ENCODE measurements at places on chromosomes 5 and 9. TPM values are rescaled to one million over a fixed set of nuclear protein-coding genes. Genes with fewer than 3 reads are reported as not detected.

Gene PTGR1
- total RNA-seq, result 75.4 TPM

- H3K4me3 ChIP-seq, result peak overlapping the region; percentile 32
- no peaks in the 10 kb centered on the region for H3K27me3 ChIP-seq
- no peak for DNase-seq
- peaks cover 60% of the 10 kb centered on the region for H3K36me3 ChIP-seq
Observed at GRCh38 chr9:95018099-95018936, 291.8 kb downstream of the AOPEP start.

GRCh38 chr5:31556461-31556860 is 24.4 kb downstream of the C5orf22 start:
- no peak for DNase-seq
- no peaks in the 10 kb centered on the region for H3K4me1 ChIP-seq
- peaks cover 30% of the 10 kb centered on the region for H3K36me3 ChIP-seq
- no peak overlapping the region for H3K27ac ChIP-seq
- no peak overlapping the region for H3K4me3 ChIP-seq

DNA sequence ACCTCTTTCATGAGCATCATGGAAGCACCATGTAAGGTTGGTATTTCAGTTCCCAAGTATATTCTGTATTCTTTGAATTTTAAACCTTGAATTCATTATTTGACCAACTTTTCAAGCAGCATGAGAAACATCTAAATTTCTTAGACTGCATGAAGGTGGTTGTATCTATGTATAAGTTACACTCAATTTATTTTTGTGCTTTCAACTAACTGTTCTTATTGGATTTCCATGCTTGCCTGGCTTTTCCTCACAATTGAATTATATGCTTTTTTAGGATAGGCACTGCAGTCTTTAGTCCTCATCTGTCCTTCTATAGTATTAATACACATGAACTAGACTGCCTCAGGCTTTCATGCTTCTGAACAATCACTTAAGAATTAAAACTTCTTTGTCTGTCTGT is 134.0 kb downstream of the CEP120 start:
- H3K36me3 ChIP-seq, result no peaks in the 10 kb centered on the region
- no peak overlapping the region for H3K4me3 ChIP-seq
- H3K27ac ChIP-seq, result no peak overlapping the region
- H3K27me3 ChIP-seq, result peaks cover 38% of the 10 kb centered on the region
- no peak for DNase-seq

GRCh38 chr9:124191691-124192395 is 65.9 kb upstream of the NEK6 start:
- no peaks in the 10 kb centered on the region for H3K4me1 ChIP-seq
- peak; percentile 37 for DNase-seq
- H3K27ac ChIP-seq, result no peak overlapping the region
- H3K36me3 ChIP-seq, result no peaks in the 10 kb centered on the region
- peaks cover 46% of the 10 kb centered on the region for H3K27me3 ChIP-seq
- H3K4me3 ChIP-seq, result no peak overlapping the region

Gene FAM13B
- total RNA-seq, result 39.6 TPM

- no peak overlapping the region for H3K27ac ChIP-seq
- no peak overlapping the region for H3K4me3 ChIP-seq
- peaks cover 39% of the 10 kb centered on the region for H3K4me1 ChIP-seq
- no peaks in the 10 kb centered on the region for H3K27me3 ChIP-seq
- H3K36me3 ChIP-seq, result peaks cover 38% of the 10 kb centered on the region
- DNase-seq, result no peak
Observed at GRCh38 chr5:57181154-57181553, 7.3 kb downstream of the GPBP1 start.

Gene KIF27
- total RNA-seq, result 13.3 TPM

DNA sequence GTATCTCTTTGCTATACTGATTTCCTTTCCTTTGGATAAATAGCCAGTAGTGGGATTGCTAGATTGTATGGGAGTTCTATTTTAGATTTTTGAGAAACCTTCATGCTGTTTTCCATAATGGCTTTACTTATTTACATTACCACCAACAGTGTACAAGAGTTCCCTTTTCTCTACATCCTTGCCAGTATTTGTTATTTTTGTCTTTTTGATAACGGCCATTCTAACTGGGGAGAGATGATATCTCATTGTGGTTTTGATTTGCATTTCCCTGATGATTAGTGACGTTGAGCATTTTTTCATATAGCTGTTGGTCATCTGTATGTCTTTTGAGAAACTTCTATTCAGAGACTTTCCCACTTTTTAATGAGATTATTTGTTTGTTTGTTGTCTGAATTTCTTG is 25.8 kb downstream of the NADK2 start:
- no peak overlapping the region for H3K4me3 ChIP-seq
- no peaks in the 10 kb centered on the region for H3K4me1 ChIP-seq
- no peak for DNase-seq
- H3K36me3 ChIP-seq, result peaks cover 21% of the 10 kb centered on the region
- no peak overlapping the region for H3K27ac ChIP-seq
- no peaks in the 10 kb centered on the region for H3K27me3 ChIP-seq

GRCh38 chr9:103003689-103004088 is 8.6 kb downstream of the CYLC2 start:
- no peaks in the 10 kb centered on the region for H3K4me1 ChIP-seq
- H3K27me3 ChIP-seq, result no peaks in the 10 kb centered on the region
- DNase-seq, result no peak
- no peaks in the 10 kb centered on the region for H3K36me3 ChIP-seq

GRCh38 chr9:109975574-109976295 is 195.7 kb downstream of the PALM2AKAP2 start:
- H3K4me3 ChIP-seq, result no peak overlapping the region
- no peak overlapping the region for H3K27ac ChIP-seq
- peaks cover 3% of the 10 kb centered on the region for H3K36me3 ChIP-seq
- H3K27me3 ChIP-seq, result no peaks in the 10 kb centered on the region
- no peak for DNase-seq

Gene SPATA31A3
- not detected for total RNA-seq

Gene NRG2
- 1.4 TPM for total RNA-seq

DNA sequence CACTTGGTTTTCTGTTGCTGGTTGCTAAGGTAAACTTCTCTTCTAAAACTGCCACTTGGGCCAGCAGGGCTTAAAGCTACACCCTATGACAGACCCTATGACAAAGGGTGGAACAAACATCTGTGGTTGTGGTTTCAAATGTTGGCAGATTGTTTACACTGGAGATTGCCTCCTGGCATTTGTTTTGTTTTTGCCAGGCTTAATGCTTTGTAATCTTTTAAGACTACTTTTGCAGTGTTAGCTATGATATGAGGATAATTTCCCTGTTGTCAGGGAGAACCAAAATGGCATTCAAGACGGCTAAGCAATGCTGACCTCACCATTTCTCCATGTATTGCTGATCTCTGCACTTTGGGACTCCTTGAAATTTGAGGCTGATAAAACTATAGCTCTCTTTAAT is 50.3 kb downstream of the MAMDC2 start:
- DNase-seq, result no peak
- no peak overlapping the region for H3K4me3 ChIP-seq
- H3K27ac ChIP-seq, result peak overlapping the region; percentile 26
- no peaks in the 10 kb centered on the region for H3K4me1 ChIP-seq

DNA sequence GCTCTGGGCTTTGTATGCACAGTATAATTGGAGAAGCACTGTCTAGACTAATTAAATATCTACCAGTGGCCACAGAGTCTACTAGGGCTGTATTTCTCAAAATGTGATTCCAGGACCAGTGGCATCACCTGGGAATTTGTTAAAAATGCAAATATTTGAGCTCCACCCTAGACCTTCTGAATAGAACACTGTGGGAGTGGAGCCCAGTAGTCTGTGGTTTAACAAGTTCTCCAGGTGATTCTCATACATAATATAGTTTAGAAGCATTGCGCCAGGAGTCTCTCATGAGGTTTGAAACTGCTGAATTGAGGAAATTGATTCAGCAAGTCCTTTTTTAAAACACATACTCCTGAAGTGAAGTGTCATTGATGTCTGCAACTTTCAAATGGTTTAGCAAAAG is 74.7 kb downstream of the FCHO2 start:
- DNase-seq, result no peak
- H3K36me3 ChIP-seq, result peaks cover 14% of the 10 kb centered on the region
- H3K4me1 ChIP-seq, result peaks cover 14% of the 10 kb centered on the region
- H3K27me3 ChIP-seq, result no peaks in the 10 kb centered on the region

GRCh38 chr5:81242906-81243436 is 9.8 kb downstream of the CKMT2 start:
- peaks cover 8% of the 10 kb centered on the region for H3K36me3 ChIP-seq
- H3K27ac ChIP-seq, result no peak overlapping the region
- H3K27me3 ChIP-seq, result no peaks in the 10 kb centered on the region

GRCh38 chr5:123937230-123937629 is 425.3 kb downstream of the CSNK1G3 start:
- H3K27me3 ChIP-seq, result no peaks in the 10 kb centered on the region
- no peaks in the 10 kb centered on the region for H3K4me1 ChIP-seq

DNA sequence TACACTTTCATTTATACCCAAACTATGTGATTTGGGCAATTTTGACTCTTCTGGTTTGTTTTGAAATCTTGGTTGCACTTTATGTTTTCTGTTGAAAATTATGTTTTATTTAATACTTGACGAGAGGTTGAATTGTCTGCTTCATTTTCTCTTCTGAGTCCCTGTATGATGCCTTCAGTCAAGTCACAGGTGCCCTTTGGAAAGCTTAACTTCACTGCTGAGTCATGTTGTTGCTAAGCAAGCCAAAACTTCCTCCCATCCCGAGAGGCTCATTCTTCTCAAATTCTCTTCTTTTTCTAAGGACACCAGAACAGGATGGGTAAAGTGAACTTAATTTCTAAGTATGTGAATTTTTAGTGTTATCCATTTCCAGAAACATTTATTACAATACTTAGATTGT is 455.3 kb upstream of the PTGER4 start:
- no peak for DNase-seq
- no peaks in the 10 kb centered on the region for H3K4me1 ChIP-seq
- H3K27me3 ChIP-seq, result no peaks in the 10 kb centered on the region
- H3K27ac ChIP-seq, result no peak overlapping the region
- H3K36me3 ChIP-seq, result no peaks in the 10 kb centered on the region

Gene SPRY4
- 16.1 TPM for total RNA-seq

DNA sequence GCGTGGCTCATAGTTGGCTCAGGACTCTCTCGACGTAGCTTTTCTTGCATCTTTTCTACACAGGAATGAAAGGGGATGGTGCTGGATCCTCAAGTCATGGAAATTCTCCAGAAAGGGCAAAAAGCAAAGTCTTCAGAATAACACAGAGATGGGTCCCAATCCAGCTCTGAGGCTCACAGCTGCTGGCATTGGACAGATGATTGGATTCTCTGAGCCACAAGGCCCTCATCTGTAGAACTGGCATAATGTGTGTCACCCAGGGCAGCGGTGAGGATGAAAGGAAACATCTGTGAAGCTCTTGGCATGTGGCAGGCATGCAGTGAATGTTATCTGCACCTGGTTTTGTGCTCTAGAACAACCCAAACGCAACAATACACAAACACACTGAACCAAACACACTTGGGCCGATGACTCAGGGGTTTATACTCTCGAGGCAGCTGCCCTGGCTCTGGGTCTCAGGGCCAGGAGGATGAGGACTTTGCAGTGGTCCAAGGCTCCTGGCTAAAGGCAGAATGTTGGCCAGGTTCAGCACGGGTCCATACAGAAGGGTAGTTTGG is 64.0 kb upstream of the UBTD2 start:
- DNase-seq, result no peak
- no peaks in the 10 kb centered on the region for H3K4me1 ChIP-seq
- H3K27ac ChIP-seq, result no peak overlapping the region
- H3K36me3 ChIP-seq, result peaks cover 37% of the 10 kb centered on the region
- H3K27me3 ChIP-seq, result no peaks in the 10 kb centered on the region

DNA sequence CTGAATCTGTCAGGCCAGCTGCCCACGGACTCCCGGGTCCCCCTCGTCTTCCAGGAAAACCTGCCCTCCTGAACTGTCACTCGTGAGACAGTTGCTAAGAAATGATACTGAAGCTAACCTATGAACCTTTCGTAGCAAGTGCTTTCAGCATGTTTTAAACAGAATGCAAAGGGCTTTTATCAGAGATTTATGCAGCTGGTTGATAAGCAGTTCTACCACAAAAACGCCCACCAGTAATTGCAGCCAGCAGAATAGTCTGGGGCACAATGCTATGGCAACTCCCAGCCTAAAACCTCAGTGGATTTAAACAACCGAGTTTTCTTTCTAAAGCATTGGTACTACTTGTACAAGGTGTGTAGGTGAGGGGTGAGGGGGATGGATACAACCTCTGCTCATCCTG is 97.5 kb downstream of the IRX2 start:
- no peak overlapping the region for H3K27ac ChIP-seq
- H3K27me3 ChIP-seq, result peaks cover 54% of the 10 kb centered on the region
- no peaks in the 10 kb centered on the region for H3K36me3 ChIP-seq

DNA sequence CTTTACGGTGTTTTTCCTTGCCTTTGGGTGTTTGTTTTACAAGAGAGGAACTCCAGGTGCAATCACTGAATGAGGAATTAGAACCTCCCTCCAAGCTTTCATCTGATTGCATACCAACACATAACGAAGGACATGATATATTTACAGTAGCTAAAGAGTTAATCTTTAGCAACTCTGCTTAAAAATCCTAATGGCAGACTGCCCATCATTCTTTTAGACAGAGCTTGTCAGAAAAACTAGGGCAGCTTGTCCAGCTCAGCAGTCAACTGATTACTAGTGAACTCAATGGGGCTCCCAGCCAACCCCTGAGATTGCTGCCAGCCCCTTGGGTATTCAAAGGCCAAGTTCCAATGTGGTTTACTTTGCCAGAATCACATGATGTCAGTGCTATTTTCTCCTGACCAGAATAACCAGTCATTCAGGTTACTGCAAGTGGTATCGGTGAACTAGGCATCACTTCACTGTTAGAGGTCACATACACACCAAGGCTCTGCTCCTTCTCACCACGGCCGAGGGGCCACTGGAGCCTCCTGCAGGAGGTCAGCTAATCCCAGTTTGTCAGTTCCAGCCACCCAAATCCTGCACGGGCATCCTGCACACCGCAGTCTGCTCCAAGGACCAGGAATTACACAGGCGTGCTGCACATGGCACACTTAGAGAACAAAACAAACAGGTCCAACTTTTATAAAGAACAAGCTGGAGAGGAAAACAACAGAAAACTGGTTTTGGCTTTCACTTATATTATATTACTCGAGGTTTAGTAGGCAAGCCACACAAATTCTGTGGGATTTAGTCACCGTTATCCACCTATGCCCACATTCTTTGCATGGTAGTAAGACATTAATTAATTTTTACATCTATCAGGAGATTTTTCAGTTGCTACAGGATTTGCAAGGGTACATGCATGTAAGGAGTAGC is 62.5 kb downstream of the NFIB start:
- H3K36me3 ChIP-seq, result peaks cover 21% of the 10 kb centered on the region
- H3K27me3 ChIP-seq, result no peaks in the 10 kb centered on the region

- no peaks in the 10 kb centered on the region for H3K36me3 ChIP-seq
- H3K27ac ChIP-seq, result no peak overlapping the region
- H3K4me3 ChIP-seq, result no peak overlapping the region
- peaks cover 10% of the 10 kb centered on the region for H3K27me3 ChIP-seq
Observed at GRCh38 chr9:79946712-79947111, 374.9 kb downstream of the TLE4 start.

- no peak overlapping the region for H3K27ac ChIP-seq
- no peaks in the 10 kb centered on the region for H3K27me3 ChIP-seq
- DNase-seq, result no peak
- no peak overlapping the region for H3K4me3 ChIP-seq
Observed at GRCh38 chr9:35501946-35502345, 12.0 kb downstream of the RUSC2 start.

GRCh38 chr9:133647148-133647547 is 11.0 kb downstream of the DBH start:
- no peak overlapping the region for H3K4me3 ChIP-seq
- no peaks in the 10 kb centered on the region for H3K36me3 ChIP-seq
- no peaks in the 10 kb centered on the region for H3K4me1 ChIP-seq
- peaks cover 14% of the 10 kb centered on the region for H3K27me3 ChIP-seq
